WTC11 (cell line): ENCODE measurements at places on chromosomes 3 and 15. TPM values are rescaled to one million over a fixed set of nuclear protein-coding genes. Genes with fewer than 3 reads are reported as not detected.

DNA sequence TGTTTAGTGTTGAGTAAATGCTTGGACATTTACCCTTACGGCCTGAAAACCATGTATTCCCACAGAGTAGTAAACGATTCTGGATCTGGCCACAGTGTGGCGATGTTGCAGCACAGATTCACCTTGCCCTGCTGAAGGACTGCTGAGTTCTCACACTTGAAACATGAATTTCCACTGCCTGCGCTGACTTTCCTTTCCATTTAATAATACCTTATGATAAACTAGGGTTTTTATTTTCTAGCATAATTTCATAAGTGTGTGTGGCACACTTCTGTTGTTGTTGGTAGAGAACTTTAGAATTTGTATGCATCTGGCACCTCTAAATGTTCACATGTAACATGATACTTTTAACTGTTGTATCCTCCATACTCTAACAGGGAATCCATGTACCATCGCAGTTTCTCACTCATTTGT, 53.9 kb downstream of the C3orf38 start:
- 0 out of 2 replicates have a peak, but pooled peaks cover 2% of the 10 kb centered on the region for H3K27me3 ChIP-seq
- no peak overlapping the region for H3K4me3 ChIP-seq
- no peak overlapping the region for H3K27ac ChIP-seq
- H3K36me3 ChIP-seq: no peaks in the 10 kb centered on the region
- peak; percentile 80 for DNase-seq
- H3K4me1 ChIP-seq: peaks cover 19% of the 10 kb centered on the region

GRCh38 chr3:52800079-52800478, 5.5 kb downstream of the ITIH3 start:
- H3K27me3 ChIP-seq: no peaks in the 10 kb centered on the region; the same call in 1 of the 2 replicates
- no peak overlapping the region for H3K27ac ChIP-seq
- no peak overlapping the region for H3K4me3 ChIP-seq
- no peaks in the 10 kb centered on the region for H3K4me1 ChIP-seq
- no peak for DNase-seq

GRCh38 chr3:38757721-38758120, 58.3 kb downstream of the SCN10A start:
- no peak overlapping the region for H3K27ac ChIP-seq
- DNase-seq: no peak
- H3K4me1 ChIP-seq: no peaks in the 10 kb centered on the region
- no peak overlapping the region for H3K4me3 ChIP-seq
- peaks cover 17% of the 10 kb centered on the region for H3K27me3 ChIP-seq

GRCh38 chr3:31925271-31925630, 55.8 kb downstream of the OSBPL10 start:
- no peak overlapping the region for H3K4me3 ChIP-seq
- H3K4me1 ChIP-seq: peaks cover 56% of the 10 kb centered on the region
- H3K36me3 ChIP-seq: peaks cover 15% of the 10 kb centered on the region

DNA sequence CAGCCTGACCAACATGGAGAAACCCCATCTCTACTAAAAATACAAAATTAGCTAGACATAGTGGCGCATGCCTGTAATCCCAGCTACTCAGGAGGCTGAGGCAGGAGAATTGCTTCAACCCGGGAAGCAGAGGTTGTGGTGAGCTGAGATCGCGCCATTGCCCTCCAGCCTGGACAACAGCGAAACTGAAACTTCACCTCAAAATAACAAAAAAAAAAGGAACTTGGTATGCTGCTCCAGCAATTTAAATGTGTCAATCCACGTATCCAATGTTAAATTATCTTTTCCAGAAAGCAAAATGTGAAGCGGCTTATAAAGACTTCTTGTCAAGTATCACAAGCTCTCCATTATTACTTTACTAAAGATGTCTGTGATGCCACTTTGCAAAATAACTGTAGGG, 9.9 kb upstream of the ARIH1 start:
- H3K27me3 ChIP-seq: no peaks in the 10 kb centered on the region; the same call in 1 of the 2 replicates
- H3K4me1 ChIP-seq: no peaks in the 10 kb centered on the region
- H3K4me3 ChIP-seq: no peak overlapping the region
- H3K36me3 ChIP-seq: no peaks in the 10 kb centered on the region
- no peak overlapping the region for H3K27ac ChIP-seq
- no peak for DNase-seq

GRCh38 chr3:62956411-62956810, 81.2 kb upstream of the CADPS start:
- DNase-seq: no peak
- no peak overlapping the region for H3K4me3 ChIP-seq
- H3K4me1 ChIP-seq: peaks cover 31% of the 10 kb centered on the region
- H3K27me3 ChIP-seq: no peaks in the 10 kb centered on the region
- no peak overlapping the region for H3K27ac ChIP-seq
- H3K36me3 ChIP-seq: peaks cover 43% of the 10 kb centered on the region

DNA sequence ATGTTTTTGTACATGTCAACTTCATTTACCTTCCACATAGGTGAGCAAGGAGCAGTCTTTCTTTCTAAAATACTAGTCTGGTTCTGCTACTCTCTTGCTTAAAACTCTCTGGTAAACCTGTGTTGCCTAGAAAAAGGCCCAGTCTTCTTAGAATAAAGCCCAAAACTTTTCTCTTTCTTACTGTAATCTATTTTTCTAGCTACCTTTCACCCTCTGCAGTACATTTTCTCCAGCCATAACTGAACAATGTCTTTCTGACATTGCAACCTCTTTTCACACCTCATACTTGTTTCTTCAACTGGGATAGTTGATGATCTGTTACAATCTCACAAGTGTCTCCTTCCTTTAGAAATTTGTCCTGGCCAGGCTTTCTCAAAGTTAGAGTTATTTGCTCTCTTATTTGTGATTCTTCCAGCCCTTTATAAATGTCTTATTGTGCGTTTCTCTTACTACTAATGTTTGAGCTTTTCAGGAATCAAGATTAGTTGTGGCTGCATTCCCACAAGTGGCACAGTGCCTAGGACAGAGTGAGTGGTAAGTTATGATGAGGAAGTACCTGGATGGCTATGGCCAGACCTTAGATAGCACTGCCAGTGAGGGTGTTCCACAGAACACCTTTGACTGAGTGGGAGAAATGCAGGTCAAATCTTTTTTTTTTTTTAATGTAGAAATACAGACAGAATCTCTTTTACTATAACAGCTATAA, 313.4 kb upstream of the SATB1 start:
- no peaks in the 10 kb centered on the region for H3K27me3 ChIP-seq
- H3K4me3 ChIP-seq: no peak overlapping the region
- H3K4me1 ChIP-seq: peaks cover 5% of the 10 kb centered on the region
- no peak for DNase-seq
- H3K36me3 ChIP-seq: no peaks in the 10 kb centered on the region

ABI3BP gene
- 0.18 to 0.74 TPM (median 0.39 TPM) in 3 replicates for total RNA-seq

DNA sequence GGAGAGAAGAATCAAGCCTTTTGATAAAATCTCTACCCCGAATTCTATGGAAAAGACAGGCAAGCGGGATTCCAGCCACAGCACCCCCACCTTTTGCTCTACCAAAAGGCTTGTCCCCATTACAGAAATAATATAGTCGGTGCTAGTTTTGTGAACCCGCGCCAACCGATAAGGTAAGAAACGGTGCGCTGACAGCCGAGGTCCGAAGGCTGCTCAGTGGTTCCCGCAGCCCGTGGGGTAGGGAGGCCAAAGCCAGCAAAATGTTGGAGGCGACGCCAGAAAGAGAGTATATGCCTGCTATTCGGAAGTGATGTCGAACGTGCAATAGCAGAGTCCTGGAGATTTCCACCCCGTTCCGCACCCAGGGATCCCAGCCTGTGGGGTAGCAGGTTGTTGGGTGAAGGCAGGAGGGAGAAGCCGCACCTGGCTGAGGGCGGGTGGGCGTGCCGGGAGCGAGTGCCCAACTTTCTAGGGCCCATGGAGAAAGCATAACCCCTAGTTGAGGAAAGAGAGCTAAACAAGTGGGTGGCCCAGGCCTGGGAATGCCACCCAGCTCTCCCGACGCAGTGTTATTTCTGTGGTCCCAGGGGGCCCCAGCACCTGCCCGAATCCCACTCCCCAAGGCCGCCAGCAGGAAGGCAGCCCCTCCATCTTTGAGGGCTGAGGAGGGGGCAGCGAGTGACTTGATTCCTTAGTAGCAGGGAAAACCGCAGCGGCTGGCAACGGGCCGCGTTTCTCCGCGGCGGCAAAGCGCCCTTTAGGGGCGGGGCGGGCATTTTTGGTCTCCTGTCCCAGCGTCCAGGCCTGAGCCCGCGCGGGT, 7.9 kb upstream of the SOX2 start:
- no peak for DNase-seq
- peaks cover 90% of the 10 kb centered on the region for H3K4me1 ChIP-seq
- H3K27ac ChIP-seq: no peak overlapping the region

DNA sequence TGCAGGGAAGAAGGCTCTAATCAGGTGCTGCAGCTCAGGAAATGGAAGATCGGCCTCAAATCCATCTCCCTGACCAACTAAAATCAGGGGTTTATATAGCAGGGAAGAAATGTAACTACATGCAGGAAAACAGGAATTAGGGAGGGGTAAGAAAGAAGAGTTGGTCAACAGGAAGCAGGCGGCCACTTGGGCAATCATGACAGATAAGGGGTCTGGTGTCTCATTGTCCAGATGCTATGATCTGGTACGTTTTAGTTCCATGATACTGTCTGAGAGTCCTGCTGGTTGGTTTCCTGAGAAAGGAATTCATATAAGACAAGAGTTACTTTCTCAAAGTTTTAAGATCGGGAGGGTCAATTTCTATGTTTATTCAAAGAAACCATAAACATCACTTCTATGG, 24.2 kb downstream of the KATNBL1 start:
- H3K4me1 ChIP-seq: peaks cover 14% of the 10 kb centered on the region
- no peak overlapping the region for H3K27ac ChIP-seq
- no peaks in the 10 kb centered on the region for H3K27me3 ChIP-seq
- H3K4me3 ChIP-seq: no peak overlapping the region

DNA sequence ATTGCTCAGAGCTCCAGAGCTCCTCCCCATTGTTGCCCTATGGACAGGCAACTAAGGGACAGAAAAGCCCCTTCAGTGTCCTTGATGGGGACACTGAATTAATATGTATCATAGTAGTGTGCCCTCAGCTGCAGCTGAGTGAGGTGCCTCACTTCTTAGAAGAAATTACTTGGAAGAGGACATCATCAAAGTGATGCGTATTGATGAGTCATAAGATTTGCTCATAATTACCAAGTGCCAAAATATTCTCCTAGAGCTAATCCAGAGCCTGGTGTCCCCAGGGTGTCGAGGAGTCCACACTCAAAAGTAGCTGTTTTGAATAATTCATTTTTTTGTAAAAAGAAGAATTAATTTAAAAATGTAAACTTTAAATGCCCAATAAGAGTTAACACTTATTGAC, 200.7 kb upstream of the SEMA6D start:
- DNase-seq: no peak
- peaks cover 2% of the 10 kb centered on the region; the same call in 1 of the 2 replicates for H3K4me1 ChIP-seq
- no peaks in the 10 kb centered on the region for H3K27me3 ChIP-seq
- no peak overlapping the region for H3K27ac ChIP-seq
- 0 out of 2 replicates have a peak, but pooled peaks cover 3% of the 10 kb centered on the region for H3K36me3 ChIP-seq

DNA sequence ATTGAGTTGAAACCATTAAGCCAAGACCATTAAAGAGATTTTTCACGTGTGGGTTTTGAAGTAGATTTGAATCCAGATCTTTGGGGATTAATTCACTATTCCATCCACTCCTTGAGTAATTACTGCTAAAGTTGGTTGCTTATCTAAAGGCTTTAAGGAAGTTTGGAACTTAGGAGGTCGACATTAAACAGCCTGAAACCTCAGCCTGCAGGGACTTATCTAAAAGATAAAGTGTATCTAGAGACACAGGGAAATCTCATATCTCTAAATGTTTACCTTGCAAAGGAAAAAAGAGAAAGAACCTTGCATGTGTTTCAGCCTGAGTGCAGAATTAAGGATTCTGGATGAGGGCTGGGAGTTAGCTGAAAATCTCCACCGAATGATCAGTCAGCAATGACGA, 158.6 kb downstream of the MEIS2 start:
- H3K4me3 ChIP-seq: no peak overlapping the region
- peaks cover 22% of the 10 kb centered on the region for H3K4me1 ChIP-seq
- no peak for DNase-seq
- no peaks in the 10 kb centered on the region for H3K27me3 ChIP-seq
- no peaks in the 10 kb centered on the region for H3K36me3 ChIP-seq

- peak overlapping the region; percentile 44; the same call in 1 of the 2 replicates for H3K27ac ChIP-seq
- H3K27me3 ChIP-seq: peaks cover 38% of the 10 kb centered on the region
- H3K4me1 ChIP-seq: peaks cover 5% of the 10 kb centered on the region
- H3K4me3 ChIP-seq: peak overlapping the region; percentile 90
- peaks cover 44% of the 10 kb centered on the region for H3K36me3 ChIP-seq
These were observed 27.2 kb upstream of the ZNF502 start for GRCh38 chr3:44685128-44685800.

HIGD2B gene
- 0.18 TPM in 1 of 3 replicates, not detected in the others for total RNA-seq

DNA sequence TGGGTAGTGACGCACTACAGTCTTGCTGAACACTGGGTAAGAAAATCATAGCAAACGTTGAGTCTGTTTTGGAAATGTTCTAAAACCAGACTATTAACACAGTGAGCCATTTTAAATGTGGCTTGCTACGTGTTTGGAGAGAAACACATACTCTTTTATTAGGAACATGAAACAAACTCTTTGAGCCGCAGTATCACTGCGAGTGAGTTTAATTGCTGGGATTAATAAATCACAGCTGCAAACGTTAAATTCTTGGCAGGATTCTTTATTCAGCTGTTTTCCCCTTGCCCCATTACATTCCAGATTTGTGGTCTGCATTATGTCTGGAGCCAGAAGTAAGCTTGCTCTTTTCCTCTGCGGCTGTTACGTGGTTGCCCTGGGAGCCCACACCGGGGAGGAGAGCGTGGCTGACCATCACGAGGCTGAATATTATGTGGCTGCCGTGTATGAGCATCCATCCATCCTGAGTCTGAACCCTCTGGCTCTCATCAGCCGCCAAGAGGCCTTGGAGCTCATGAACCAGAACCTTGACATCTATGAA, 33.6 kb downstream of the BTD start:
- peaks cover 4% of the 10 kb centered on the region; the same call in 1 of the 2 replicates for H3K36me3 ChIP-seq
- peaks cover 2% of the 10 kb centered on the region; the same call in 1 of the 2 replicates for H3K27me3 ChIP-seq
- no peak overlapping the region for H3K4me3 ChIP-seq
- peaks cover 61% of the 10 kb centered on the region for H3K4me1 ChIP-seq
- no peak for DNase-seq

GRCh38 chr3:151219056-151219455, 16.0 kb upstream of the GPR171 start:
- H3K4me1 ChIP-seq: peaks cover 14% of the 10 kb centered on the region
- DNase-seq: no peak
- H3K4me3 ChIP-seq: no peak overlapping the region
- H3K27me3 ChIP-seq: no peaks in the 10 kb centered on the region; the same call in 1 of the 2 replicates
- peaks cover 38% of the 10 kb centered on the region for H3K36me3 ChIP-seq
- no peak overlapping the region for H3K27ac ChIP-seq

DNA sequence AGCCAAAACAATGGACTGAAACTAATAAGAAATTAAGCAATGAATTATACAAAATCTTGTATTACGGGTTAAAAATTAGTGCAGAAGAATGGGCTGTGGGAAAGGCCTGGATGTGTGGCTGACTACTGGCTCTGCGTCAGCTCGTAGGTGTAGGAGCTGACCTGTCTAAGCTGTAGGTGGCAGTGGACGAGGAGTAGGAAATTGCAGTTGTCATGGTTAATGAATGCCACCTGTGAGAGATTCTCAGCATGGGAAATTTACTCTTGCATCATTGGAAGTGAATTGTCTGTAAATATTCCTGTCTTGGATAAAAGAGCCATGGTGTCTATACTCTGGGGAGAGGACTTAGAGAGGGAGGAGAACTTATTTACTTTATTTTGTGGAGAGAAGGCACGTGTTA, 23.4 kb downstream of the CHRNA7 start:
- no peak overlapping the region for H3K4me3 ChIP-seq
- H3K36me3 ChIP-seq: peaks cover 28% of the 10 kb centered on the region
- no peak for DNase-seq
- no peak overlapping the region for H3K27ac ChIP-seq
- H3K4me1 ChIP-seq: peaks cover 20% of the 10 kb centered on the region

GRCh38 chr3:124935264-124935663, 713 bp upstream of the MUC13 start:
- no peaks in the 10 kb centered on the region for H3K27me3 ChIP-seq
- DNase-seq: no peak
- H3K4me3 ChIP-seq: no peak overlapping the region
- no peak overlapping the region for H3K27ac ChIP-seq
- H3K4me1 ChIP-seq: no peaks in the 10 kb centered on the region
